ENCODE measurements at places on chromosomes 1 and 21.

GRCh38 chr1:4587721-4588120 is 66.7 kb upstream of the AJAP1 start:
- no peak for DNase-seq

DNA sequence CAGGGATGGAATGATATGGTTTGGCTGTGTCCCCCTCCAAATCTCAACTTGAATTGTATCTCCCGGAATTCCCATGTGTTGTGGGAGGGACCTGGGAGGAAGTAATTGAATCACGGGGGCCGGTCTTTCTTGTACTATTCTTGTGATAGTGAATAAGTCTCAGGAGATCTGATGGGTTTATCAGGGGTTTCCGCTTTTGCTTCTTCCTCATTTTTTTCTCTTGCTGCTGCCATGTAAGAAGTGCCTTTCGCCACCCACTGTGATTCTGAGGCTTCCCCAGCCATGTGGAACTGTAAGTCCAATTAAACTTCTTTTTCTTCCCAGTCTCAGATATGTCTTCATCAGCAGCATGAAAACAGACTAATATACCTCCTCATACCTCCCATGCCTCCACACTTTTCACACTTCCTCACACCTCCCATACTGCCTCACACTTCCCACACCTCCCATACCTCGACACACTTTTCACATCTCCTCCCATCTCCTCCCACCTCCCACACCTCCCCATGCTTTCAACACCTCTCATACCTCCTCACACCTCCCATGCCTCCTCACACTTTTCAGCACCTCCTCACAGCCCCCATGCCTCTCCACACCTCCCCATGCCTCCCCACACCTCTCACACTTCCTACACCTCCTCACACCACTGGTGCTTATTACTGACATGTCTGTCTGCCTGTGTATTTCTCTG is 21.3 kb downstream of the GPR137B start:
- no peak for DNase-seq

DNA sequence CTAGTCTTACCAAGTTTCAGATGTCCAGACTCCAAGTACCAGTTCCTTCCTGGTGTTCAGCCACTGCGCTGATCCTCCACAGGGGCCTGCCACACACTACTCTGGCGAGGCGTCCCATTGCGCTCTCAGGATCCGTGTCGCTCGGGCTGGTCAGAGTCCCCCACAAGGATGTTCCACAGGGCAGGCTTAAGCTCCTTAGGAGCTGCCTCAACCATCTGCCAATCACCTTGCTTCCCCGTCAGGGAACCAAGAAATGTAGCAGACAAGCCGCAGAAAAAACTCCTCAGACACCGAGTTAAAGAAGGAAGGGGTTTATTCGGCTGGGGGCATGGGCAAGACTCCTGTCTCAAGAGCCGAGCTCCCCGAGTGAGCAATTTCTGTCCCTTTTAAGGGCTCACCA is 9.8 kb downstream of the OR2W3 start:
- no peak for DNase-seq

DNA sequence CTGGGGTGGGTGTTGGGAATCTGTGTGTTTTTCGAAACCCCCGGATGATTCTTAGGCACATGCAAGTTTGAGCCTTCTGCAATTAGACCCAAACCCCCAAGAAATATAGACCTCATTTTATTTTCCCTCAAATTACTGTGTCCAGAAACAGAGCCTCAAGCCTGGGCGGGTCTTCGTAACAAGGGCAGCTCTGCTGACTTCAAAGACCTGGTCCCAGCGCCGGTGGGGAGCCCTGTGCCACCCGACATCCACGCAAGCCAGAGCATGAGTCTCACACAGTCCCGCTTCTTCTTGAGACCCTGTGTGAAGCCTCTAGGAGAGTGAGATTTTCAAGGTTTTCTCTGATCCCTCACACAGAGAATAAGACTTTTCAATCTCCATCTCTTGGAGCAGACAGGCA is 397.3 kb downstream of the RPS6KC1 start:
- no peak for DNase-seq

DNA sequence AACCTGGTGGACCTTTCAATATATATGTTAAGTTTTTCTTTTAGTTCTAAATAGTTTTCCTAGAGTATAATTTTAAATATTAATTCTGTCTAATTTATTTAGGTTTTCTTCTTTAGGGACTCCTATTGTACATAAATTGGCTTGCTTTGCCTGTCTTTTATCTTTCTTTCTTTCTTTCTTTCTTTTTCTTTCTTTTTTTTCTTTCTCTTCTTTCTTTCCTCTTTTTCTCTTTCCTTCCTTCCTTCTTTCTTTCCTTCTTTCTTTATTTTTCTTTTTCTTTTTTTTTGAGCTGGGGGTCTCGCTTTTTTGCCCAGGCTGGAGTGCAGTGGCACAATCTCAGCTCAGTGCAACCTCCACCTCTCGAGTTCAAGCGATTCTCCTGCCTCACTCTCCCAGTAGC is 35.2 kb downstream of the ZSCAN20 start:
- no peak for DNase-seq

GRCh38 chr1:112332176-112333150 is 63.6 kb upstream of the CTTNBP2NL start:
- DNase-seq = no peak

- DNase-seq = no peak
These were observed 12.2 kb upstream of the SPEN start for GRCh38 chr1:15835205-15835740.

DNA sequence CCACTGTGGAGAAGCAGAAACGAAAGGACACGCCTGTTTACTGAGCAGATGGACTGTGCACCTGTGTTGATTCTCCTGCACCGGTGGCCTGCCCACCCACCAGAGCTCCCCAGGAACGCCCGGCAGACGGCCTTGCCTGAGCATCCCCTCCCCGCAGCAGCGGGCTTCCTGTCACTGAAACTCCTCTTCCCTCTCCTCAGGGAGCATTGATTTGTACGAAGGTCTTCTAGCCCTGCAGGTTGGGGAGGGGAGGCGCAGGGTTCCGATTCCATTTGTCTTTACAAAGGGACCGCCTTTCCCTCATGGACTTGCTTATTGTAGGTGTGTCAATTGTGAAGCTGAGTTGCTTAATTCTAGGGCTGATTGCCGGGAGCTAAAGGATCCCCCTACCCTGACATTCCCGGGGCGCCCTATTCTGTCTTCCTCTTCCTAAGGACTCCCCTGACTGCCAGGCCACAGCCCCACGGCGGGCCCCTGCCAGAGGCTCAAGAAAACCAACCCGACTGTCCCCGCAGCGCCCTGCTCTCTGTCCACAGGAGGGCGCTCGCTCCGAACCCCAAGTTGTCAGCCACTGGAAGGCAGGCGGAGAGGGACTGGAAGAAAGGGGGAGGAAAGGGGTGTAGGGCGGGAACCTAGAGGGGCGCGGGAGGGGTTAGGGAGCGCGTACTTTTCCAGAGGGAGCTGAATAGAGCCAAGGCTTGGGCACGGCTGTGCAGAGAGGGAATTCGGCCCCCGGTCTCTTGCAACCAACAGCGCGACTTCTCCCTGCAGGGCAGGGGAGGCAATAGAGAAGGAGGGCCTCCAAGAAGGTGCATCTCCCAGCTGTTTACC is 2.8 kb downstream of the S100A6 start:
- no peak for DNase-seq

DNA sequence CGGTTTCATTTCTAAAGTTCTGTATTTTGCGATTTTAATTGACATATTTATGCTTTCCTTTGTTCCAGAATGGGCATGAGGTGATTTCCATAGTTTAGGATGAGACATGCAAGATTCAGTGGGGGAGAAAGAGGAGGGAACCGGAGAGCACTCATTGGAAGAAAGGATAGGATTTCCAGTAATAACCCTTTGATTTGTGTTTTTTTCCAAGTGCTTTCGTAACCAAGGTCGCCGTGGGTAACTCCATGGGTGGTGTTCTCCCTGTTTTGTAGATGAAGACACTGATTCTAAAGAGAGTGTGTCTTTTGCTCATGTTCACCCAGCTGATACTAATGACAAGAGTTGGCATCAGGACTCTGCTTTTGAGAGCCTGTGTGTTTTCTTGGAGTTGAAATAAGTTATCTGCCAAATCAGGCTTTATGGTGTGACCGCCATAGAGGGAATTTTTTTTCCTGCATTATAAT is 170.1 kb downstream of the DHRS3 start:
- DNase-seq = no peak

- DNase-seq = no peak
These were observed 13.5 kb downstream of the ZYG11A start for GRCh38 chr1:52856026-52856425.

DNA sequence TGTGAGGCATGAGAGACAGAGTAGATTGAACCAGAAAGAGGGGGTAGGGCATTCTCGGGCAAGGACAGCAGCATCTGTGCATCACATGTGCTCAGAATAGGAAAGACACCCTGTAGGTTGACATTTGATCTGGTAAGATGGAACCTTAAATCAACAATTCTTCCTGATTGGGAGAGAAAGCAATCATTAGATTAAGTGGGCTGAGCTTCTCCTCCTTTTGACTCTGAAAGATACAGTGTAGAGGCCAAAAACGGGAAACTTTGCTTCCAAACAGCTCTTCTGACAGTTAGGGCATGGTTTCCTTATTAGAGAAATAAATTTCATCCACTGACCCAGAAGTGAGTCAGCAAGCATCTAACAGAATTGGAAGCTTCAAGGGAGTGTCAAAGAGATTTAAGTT is 9.7 kb downstream of the KIF14 start:
- no peak for DNase-seq

GRCh38 chr21:27817902-27818623 is 851.2 kb upstream of the ADAMTS5 start:
- DNase-seq = no peak

GRCh38 chr1:173869021-173869359 is 810 bp downstream of the ZBTB37 start:
- DNase-seq = no peak

DNA sequence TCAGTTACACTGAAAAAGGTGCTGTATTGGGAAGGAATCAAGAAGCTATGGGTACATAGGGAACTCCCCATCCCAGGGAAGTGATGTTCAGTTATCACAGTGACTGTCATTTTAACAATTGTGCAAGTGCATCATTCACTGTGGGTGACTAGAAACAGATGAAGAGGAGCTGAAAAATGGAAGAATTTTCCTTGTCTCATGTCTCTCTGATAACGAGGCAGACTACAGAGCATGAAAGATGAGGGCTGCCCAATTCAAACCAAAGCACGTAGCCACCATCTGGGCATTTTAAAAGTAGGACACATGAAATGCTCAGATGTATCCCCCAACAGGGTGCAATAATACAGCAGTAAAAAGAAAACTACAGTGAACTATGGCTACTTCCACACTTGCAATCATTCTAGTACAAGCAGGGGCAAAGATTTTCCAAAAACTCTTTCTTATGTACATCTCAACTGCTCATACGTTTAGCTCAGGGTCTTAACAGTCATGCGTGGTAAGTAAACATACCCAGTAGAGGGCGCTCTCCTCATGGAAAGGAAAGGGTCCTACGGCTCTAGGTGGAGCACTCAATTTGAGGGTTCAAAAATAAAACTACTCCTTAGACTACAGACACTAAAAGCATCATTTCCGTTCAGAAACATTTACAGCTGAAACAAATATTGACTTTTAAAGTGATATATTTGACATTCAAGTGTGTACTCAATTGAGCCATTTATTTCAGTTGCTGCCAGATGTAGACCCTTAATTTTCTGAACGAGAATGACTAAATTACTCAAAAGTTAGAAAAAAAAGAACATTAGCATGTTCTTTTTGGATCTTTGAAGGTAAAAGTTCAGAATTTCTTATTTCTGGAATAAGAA is 143.2 kb downstream of the KCTD3 start:
- DNase-seq = no peak

- DNase-seq = no peak
These were observed 37.8 kb upstream of the CCSAP start for GRCh38 chr1:229380536-229381160.

DNA sequence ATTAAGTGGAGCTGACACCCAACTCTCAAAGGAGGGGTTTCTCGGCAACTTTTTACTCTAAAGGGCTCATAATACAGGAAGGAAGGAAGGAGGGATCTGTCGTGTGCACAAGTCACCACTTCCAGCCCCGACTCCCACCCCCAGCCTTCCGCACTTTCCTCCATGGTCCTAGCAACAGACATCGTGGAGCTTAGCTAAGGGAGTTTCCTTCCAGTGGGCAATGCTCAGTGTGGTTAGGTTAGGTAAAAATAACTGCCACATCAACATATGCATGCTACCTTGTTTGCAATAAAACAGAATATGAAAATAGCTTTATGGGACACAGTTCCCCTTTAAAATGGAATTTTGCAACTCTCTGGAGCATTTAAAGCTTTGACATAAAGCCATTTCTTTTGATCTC is 35.2 kb downstream of the KANK4 start:
- no peak for DNase-seq

GRCh38 chr1:145979746-145980456 is 15.4 kb downstream of the POLR3GL start:
- peak; percentile 49 for DNase-seq

DNA sequence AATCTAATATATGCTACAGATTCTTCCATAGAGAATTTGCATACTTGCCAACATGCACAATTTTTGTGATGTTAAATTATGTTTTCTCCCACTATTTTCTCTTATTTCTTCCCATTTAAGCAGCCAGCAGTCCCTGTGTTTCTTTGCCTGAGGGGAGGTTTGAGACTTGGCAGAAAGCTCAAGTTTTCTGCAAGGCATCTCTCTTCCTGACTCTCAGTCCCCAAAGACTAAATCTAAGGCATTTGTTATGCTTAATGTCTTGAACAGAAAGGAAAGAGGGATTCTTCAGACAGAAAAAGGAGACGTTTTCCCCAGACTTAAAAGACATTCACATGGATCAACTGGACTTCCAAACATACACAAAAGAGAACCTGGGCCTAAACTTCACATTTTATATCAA is 354.4 kb downstream of the RYR2 start:
- DNase-seq = no peak

DNA sequence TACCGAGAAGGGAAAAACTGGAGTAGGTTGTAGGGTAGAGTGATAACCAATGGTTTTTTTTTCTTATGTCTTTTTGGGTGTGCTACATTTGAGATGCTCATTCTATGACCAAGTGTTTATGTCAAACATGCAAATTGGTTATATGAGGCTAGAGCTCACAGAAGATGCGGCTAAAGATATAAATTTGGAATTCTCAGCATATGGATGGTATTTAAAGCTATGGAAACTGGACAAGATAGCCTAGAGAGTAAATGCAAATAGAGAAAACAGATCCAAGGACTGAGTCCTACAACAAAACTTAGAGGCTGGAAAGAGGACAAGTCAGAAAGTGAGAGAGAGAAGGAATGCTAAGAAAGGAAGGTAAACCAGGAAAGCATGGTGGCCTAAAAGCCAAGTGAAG is 7.4 kb downstream of the GDAP2 start:
- DNase-seq = no peak

- DNase-seq = no peak
These were observed 12.4 kb downstream of the GALNT2 start for GRCh38 chr1:230079199-230080024.

DNA sequence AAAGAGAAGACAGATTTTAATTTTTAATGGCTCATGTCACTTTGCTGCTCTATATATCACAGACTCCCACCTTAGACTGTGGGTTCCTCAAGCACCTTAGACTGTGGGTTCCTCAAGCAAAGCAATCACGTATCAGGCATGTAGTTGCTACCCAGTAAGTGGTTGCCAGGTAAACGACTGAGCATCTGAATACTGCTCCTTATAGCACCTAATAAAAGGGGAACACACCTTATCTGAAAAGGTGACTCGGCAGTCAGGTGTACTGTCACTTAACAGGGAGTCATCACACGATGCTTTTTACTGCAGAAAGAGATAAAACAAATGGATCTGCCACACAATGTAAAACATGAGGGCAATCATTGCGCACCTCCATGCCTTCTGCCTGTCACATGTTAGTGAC is 92.5 kb upstream of the LPGAT1 start:
- no peak for DNase-seq

- no peak for DNase-seq
These were observed 20.4 kb upstream of the LBR start for GRCh38 chr1:225448146-225448805.

GRCh38 chr1:229339520-229339919 is 3.3 kb downstream of the CCSAP start:
- DNase-seq = no peak
